ENCODE measurements at places on chromosomes 12 and 14.

GRCh38 chr12:20272161-20272560 is 96.2 kb upstream of the PDE3A start:
- DNase-seq: no peak

- DNase-seq: no peak
Measured at GRCh38 chr12:103956509-103957027, 9.1 kb upstream of the TDG start.

DNA sequence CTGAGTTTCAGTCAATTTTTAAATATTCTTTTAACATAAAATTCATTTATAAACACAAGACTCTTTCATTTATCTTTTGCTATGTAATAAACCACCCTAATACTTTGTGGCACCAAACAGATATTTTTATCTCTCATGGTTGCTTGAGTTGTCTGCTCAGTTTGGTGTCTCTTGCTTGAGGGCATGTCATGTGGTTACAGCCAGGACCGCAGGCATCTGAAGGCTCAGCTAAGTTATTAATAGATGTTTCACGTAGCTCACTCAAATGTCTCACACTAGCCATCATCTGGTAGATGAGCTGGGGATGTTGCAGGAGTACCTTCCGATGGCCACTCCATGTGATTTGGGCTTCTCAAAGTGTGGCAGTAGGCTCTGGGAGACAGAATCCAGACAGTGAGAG is 597.8 kb downstream of the ETNK1 start:
- DNase-seq: no peak

DNA sequence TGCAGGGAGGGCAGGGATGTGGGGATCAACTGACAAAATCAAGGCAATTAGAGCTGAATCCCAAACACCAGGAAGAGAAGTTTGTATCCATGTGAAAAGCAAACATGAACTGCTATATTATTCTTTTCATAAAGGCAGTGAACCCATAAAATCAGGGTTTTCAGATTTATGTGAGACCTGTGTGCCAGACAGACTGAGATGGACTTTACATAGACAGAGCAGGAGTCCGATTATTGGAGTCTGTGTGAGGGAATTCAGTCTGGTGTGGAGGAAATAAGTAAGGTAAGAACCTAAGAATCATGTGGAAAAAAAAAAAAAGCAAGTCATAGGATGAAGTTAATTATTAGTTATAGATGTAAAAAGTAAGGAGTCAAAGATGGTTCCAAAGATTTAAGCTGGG is 45.1 kb upstream of the SYCP3 start:
- no peak for DNase-seq

DNA sequence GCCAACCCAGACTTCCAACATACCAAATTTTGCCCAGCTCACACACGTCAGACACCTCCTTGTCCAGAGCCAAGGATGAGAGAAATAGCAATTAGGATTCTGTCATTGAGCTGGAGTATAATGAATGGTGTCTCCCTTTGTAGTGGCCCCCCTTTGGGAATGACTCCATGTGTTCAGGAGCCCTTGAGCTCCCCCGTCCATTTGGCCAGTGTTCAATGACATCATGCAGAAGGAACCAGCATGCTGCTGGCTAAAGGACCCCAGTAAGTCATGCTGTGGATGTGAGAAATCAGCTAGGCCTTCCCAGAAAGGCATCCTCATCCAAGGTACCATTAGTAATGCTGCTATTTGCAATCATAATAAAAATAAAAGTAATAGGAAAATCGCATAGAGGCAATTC is 158.8 kb upstream of the SRRM4 start:
- DNase-seq: no peak

GRCh38 chr12:98595243-98595988 is 1.9 kb downstream of the SLC25A3 start:
- DNase-seq: no peak

DNA sequence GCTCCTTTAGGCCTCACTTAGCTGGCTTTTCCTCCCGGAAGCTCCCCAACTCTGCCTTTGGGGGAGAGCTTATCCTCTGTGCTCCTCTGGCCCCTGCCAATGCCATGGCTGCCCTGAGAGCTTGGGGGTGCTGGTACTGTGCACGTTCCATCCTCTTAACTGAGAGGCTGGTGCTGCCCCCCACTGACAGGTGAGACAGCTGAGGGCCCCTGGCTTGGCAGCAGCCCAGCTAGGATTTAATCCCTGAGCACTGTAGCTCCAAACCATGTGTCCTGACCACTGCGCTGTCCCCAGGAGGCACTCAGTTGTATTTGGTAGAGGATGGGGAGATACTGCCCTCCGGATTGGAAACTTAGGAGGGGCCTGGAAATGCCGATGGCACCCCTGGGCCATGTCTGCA is 46.1 kb downstream of the UBE3B start:
- DNase-seq: no peak

GRCh38 chr14:100873096-100873482 is 30.4 kb downstream of the RTL1 start:
- no peak for DNase-seq

GRCh38 chr12:56330936-56331490 is 2.8 kb downstream of the PAN2 start:
- no peak for DNase-seq

DNA sequence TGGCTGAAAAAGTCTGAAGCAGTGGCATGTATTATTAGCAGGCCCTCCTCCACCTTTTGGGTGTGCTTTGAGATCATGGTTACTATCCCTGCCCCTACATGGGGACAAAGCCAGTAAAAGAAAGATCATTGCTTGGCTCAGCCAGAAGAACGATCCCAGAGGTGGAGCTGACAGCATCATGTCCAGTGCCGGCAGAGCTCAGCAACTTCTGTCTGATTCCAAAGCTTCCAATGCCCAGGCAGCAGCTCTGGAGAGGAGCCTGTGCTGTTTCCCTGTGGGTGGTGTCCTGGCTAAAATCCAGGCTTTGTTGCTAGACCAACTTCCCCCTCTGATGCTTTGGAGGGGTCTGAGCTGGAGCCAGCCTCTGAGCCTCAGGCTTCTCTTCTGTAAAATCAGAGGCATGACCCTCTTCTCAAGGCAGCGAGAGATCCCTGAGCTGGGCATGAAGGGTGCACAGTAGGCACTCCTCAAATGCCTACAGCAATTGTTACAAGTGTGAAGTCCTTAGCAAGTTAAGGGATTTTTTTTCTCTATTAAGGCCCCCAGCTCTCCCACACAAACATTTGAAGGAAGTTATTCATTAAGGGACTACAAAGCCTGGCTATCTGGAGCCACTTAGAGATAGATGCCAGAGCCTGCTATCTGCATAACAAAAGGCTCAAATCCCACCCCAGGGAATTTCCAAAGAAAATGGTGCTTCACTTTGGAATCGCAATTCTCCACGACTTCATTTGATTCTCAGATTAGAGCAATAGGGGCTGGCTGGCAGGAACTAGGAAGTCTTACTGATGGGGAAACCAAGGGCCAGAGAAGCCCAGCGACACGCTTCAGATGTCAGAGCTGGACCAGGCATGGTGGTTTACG is 10.9 kb upstream of the GSC start:
- no peak for DNase-seq

GRCh38 chr12:108410689-108411088 is 71.6 kb upstream of the CMKLR1 start:
- no peak for DNase-seq

DNA sequence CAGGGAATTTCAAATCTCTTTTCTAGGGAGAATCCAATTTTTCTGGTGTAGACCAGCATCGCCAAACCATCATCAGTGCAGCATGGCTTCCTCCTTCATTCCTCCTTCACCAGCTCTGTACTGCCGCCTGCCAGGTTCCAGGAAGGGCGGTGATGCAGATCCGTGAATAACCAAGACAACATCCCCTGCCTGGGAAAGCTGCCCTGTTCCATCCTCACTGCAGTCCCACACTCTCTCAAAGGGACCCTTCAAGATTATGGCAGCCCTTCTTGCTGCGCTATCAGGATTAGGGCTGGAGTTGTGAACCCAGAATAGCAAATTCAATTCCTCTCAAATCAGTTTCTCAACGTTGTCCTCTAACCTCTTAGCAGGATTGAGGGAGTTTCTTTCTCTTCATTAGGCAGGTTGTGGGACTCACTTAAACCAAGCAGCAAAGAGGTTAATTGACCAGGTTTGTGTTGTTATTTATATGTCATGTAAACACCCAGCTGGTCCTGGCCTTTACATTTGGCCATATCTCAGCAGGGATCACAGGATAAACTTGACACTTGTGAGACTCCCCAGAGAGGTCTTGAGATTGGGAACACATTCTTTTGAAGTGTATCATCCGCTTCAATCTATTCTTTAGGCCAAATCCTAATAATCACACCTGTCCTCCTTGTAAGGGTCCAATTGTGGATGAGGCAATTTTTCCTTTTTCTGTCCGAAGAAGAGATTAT is 26.2 kb downstream of the TMEM30B start:
- no peak for DNase-seq

DNA sequence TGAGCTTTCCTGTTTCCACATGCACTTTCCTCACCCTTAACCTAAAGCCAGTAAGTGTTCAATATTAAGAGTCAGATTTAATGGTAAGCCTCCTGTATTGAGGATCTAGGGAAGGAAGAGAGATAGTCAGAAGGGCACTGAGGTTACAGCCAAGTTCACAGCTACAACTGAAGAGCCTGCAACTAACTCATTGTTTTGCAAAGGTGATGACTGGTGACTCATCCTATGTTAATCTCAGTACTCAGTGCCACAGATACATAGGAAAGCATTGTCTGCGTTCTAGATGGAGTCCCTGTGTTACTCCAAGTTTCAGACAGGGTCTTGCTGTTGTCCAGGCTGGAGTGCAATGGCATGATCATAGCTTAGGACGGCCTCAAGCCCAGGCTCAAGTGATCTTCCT is 157.0 kb upstream of the RBM19 start:
- DNase-seq: no peak

GRCh38 chr12:88062474-88062873 is 33.3 kb upstream of the C12orf50 start:
- DNase-seq: no peak

- no peak for DNase-seq
Measured at GRCh38 chr12:101925361-101925760, 48.0 kb downstream of the DRAM1 start.

DNA sequence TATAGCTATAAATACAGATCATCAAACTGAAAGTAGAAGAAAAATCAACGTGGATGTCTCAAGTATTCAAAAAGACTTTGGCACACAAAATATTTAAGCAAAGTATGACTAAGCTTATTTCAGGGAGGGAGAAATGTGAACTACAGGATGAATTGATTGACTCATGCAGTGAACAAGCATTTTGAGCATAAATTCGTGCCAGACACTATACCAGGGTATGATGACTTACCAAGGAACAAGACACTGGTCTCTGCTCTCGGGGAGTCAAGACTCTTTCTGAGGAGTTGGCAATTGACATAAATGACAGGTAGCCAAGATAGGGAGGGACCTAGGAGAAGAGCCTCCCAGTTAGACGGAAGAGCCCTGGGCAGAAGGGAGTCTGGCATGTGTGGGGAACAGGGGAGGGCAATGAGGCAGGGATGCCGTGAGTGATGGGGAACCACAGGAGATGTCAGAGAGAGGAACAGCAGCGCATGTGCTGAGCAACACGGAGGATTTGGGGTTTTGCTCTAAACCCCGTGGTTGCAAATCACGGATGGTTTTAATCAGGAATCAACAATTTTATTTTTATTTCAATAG is 115.2 kb downstream of the TMEM132D start:
- no peak for DNase-seq

DNA sequence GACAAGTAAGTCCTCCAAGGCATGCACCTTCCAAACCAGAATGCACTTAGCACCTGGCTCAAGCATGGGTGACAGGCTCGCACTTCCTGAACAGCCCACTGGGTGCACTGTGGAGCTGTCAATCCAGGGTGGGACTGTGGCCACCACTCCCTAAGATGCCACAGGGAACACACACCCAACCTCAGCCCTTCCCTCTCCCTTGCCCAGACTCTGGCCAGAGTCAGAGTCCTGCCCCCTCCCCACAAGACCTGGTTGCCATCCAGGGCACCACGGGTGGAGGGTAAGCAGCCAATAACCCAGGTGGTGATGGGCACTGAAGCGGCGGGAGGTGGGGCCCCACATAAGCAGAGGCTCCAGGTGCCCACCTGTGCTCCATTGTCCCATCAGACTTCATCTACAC is 160.6 kb downstream of the MYRFL start:
- no peak for DNase-seq

- DNase-seq: no peak
Measured at GRCh38 chr12:39329018-39329417, 113.9 kb downstream of the KIF21A start.

GRCh38 chr12:49907352-49907751 is 3.7 kb upstream of the FAIM2 start:
- DNase-seq: no peak

DNA sequence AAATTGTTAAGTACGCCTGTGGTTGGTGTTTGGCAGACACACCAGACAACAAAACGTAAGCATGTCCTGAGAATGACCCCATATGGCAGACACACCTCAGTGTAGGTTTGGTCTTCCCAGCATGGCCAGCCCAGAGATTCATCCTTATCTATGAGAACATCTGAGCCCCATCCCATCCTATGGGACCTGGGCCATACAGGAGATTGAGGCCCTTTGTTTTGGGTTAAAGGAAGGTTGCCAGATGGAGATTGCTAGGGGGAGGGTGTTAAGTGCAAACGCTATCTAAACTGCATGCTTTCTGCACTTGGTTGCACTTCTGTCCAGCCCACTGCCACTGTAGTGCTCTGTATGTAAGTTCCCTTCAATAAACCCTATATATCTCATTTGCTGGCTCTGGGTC is 4.1 kb upstream of the PCNX4 start:
- DNase-seq: no peak

- DNase-seq: no peak
Measured at GRCh38 chr12:20487519-20487918, 119.2 kb downstream of the PDE3A start.

- no peak for DNase-seq
Measured at GRCh38 chr12:68138480-68138879, 21.1 kb downstream of the IFNG start.
